Ovary (tissue), 10 donors: ENCODE measurements at places on chromosomes 3 and 15. TPM values are rescaled to one million over a fixed set of nuclear protein-coding genes. Genes with fewer than 3 reads are reported as not detected.

DNA sequence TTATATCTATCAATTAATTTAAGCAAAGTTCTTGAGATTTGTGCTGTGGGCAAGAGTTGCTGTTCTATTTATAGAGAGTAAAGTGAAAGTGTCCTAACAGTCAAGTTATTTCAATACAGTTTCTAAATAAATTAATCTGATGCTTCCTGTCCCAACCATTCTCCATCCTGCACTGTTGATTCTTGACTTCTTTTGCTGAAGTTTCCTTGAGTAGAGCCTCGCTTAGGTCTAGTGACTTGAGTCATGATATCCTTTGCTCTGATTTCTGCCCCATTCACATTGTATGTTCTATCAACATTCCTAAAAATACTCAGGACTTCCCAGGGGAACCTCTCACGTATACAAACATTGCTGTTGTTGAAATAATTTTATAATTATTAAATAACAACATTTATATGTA is 498.4 kb upstream of the ALCAM start:
- no peaks in the 10 kb centered on the region for H3K27me3 ChIP-seq
- no peak overlapping the region for H3K4me3 ChIP-seq
- no peak overlapping the region for H3K27ac ChIP-seq
- H3K4me1 ChIP-seq = no peaks in the 10 kb centered on the region
- no peak for DNase-seq

CMTM6 gene
- 24.1 TPM for total RNA-seq

CLDN16 gene
- total RNA-seq = not detected

GRCh38 chr3:99640214-99640851 is 1.9 kb downstream of the COL8A1 start:
- no peak overlapping the region for H3K27ac ChIP-seq
- H3K4me1 ChIP-seq = peaks cover 5% of the 10 kb centered on the region
- no peaks in the 10 kb centered on the region for H3K36me3 ChIP-seq
- no peak overlapping the region for H3K4me3 ChIP-seq
- no peaks in the 10 kb centered on the region for H3K27me3 ChIP-seq
